ENCODE measurements at places on chromosomes 2 and 18.
A peak's percentile ranks its signal among the peaks of the same experiment; 100 is the strongest.

GRCh38 chr2:69013142-69013839, at the start of gene ANTXR1:
ANTXR1 (plus strand) TSS chr2:69013179; CDS start chr2:69013500, 321 bp downstream.
- peak; percentile 56 for DNase-seq

GRCh38 chr2:37869304-37869703, 55.8 kb upstream of the RMDN2 start:
- no peak for DNase-seq

DNA sequence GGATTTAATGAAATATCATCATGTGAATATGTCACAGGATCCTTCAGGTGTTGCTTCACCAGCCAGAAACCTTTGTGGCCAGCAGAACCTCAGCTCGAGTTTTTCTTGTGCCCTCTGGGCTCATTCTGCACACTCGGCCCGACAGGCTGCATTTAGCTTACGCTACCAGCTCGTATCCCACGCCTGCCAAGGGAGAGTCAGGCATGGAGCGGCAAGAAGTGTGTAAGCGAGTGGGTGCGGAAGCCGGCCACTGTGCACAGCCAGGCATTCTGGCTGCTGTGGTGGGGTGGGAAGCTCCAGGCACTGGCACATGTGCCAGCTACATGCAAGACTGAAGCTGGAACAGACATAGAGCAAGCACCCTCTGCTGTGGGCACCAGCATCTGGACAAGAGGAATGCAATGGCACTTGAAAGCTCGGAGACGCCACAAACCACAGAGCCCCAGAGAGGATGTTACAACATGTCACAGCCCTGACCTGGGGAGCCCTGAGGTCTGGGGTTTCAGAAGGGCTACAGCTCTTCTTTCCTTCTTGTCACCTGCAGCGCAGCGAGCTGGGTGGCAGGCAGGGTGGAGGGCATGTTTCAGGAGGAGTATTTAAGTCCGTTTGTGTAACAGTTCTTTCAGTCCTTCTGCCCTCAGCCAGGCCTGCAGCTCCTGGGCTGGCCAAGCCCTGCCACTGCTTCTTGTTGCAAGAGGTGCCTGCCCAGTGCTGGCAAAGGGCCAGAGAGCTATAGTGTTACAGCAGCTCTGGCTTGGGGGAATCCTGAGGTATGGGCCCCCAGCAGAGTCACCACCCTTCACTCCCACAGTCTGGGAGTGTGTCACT, 257.3 kb upstream of the HNMT start:
- no peak for DNase-seq

- no peak for DNase-seq
Measured at GRCh38 chr2:197242719-197243118, 67.9 kb downstream of the ANKRD44 start.

DNA sequence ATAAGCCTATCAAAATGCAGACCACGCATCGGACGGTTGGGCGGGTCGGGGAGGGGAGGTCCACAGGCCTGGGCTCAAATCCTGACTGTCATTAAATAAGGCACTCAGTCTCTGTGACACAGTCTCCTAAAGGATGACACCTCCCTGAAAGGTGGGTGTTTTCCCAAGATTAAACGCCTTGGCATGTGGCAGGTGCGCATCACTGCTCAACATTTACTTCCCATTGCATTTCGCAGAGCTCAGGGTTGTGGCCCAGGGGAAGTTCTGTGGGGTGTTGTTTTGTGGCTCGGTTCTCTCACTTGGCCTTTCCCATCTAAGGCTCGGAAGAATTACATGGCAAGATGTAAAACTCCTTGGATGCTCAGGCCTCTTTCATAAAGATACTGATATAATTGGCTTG, 107.4 kb downstream of the NCK2 start:
- no peak for DNase-seq

DNA sequence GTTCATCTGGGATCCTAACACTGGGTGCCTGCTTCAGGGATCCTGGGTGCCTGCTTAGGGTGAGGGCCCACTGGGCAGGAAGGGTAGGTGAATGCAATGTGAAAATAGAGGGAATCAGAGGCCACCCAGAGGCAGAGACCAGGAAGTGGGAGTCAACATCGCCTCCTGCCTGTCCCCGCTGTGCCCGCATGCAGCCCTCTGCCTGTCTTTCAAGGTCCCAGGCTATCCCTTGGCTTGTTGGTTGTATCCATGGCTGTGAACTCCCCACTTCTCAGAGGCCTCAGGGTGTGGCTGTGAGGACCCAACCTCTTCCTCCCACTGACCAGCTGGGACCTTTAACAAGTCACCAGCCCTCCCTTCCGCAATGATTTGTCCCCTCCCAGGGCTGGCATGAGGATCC, 26.5 kb downstream of the PSD4 start:
- DNase-seq: no peak

DNA sequence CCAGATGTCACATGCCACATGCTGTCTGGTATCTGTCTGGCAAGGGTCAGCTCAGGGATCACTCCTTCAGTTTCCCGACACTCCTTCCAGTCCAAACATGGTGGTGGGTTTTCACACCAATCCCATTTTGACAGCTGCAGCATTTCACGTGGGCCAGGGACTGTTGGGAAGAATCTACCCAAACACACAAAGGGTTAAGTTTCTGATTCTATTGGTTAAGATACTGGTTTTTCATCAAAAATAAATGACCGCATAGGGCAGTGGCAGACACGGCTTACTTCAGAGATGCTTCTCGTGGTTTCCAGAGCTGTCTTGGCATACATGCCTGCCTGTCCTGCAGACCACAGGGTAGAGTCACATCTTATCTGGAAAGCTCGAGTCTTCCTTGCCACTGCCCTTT, 79.7 kb downstream of the PSMG2 start:
- DNase-seq: no peak

DNA sequence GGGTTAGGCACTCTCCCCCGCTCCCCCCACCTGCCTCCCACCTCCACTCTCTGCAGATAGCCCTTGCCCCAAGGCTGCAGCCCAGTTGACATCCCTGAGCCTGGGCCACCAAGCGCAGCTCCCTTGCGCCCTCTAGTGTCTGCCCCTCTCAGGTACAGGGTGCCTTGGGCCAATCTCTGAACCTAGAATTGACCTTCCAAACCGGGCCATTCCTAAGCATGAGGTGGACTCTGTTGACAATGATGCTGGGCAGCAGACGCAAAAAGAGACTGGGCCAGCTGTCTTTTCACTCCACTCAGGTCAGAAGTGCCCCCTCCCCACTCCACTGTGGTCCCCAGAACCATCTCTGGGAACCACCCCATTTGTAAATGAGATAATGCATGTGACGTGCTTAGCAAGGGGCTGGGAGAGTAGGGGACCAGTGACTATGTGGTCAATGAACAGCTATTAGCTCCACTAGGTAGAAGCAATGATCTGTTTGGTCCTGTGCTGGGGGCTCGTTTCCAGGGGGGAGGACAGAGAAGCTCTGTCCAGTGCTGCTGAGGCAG, 43.3 kb upstream of the PLB1 start:
- peak; percentile 37 for DNase-seq

Data from hypothalamus (tissue), 51 donors.